Activated T-cell treated with anti-CD3 and anti-CD28 coated beads, Interleukin-2, amount 50 U/mL, for 1 hour (primary cell): ENCODE measurements at places on chromosomes 1 and 21.

DNA sequence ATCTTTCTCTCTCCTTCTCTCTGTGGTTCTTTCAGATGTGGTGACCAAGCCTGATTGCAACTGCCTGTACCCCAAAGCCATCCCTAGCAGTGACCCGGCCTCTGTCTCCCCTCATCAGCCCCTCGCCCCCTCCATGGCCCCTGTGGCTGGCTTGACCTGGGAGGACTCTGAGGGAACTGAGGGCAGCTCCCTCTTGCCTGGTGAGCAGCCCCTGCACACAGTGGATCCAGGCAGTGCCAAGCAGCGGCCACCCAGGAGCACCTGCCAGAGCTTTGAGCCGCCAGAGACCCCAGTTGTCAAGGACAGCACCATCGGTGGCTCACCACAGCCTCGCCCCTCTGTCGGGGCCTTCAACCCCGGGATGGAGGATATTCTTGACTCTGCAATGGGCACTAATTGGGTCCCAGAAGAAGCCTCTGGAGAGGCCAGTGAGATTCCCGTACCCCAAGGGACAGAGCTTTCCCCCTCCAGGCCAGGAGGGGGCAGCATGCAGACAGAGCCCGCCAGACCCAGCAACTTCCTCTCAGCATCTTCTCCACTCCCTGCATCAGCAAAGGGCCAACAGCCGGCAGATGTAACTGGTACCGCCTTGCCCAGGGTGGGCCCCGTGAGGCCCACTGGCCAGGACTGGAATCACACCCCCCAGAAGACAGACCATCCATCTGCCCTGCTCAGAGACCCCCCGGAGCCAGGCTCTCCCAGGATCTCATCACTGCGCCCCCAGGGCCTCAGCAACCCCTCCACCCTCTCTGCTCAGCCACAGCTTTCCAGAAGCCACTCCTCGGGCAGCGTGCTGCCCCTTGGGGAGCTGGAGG, 12.7 kb downstream of the CSF1 start:
- no peak for DNase-seq

GRCh38 chr1:109828756-109829505, 65.2 kb upstream of the EPS8L3 start:
- DNase-seq: no peak

GRCh38 chr1:114344656-114345055, 166.3 kb downstream of the TRIM33 start:
- no peak for DNase-seq

DNA sequence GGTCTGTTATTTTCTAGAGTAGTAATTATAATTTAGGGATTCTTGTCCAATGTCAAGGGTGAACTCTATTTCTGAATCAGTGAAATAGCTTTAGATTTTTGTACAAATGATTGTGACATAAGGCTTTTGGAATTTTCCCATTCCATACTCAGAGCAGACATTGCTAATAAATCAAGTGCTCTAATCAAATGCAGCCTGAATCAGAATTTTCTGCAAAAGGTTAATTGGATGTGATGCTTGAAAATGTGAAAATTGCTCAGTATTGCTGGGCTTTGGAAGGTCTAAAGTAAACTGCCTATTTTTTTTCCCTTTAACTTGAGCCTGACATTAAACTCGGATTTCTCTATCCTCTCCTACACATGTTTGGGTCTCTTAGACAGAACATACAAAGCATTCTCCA, 23.2 kb downstream of the SGIP1 start:
- DNase-seq: no peak

DNA sequence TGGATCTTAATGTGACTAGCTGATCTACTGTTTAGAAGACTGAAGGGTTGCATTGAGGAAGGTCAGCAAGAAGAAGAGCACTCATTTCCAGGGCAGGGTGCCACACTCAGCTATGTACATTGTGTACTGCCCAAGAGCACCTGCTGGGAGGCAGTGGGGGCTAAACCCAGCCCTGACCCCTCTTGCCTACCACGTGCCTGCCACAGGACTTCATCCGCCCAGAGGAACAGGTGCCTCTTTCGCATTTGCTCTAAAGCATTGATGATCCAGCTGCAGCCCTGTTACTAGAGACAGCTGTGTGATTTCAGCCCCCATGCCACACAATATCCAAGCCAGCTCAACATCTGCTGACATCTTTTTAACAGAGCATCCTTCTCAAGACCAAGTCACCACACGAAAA, 341.8 kb downstream of the LMX1A start:
- DNase-seq: no peak

GRCh38 chr1:178442925-178443324, 53.8 kb downstream of the CLEC20A start:
- no peak for DNase-seq

DNA sequence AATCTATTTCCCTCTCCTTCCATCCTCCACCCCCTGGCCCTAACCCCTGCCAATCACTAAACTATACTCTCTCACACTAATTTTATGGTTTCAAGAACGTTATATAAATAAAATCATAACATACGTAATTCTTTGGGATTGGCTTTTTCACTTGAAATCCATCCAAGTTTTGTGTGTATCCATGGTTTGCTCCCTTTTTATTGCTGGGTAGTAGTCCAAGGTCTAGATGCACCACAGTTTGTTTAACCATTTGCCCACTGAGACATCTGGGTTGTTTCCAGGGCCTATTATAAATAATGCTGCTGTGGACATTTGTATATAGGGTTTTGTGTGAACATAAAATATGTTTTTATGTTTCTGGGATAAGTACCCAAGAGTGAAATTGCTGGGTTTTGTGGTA, 61.4 kb downstream of the TEX35 start:
- DNase-seq: no peak

- no peak for DNase-seq
These were observed 3.1 kb downstream of the VPS26C start for GRCh38 chr21:37263827-37264600.

DNA sequence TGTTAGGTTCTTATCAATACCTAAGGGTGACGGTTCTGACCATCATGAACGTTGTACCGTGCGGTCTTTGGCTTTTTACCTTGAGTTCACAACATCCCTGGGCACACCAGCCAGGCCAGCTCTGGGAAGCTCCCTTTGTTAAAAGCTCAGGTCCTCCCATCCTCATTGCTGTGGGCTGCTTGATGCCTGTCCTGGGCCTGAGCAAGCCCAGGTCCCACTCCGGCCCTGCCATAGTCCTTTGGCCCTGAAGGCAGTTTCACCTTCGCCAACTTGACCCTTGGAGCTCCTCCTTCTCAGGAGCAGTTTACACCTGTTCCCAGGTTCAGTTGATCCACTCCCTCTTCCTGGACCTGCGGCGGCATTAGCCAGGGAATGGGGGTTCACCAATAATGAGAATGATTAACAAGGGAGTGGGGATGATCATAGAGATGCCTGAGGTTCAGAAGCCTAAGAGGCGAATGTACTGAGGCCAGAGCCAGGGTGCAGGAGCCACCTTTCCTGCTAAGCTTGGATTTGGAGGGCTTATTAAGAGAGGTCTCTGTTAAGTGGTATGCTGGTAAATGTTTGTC, 40.2 kb downstream of the DHCR24 start:
- DNase-seq: no peak

DNA sequence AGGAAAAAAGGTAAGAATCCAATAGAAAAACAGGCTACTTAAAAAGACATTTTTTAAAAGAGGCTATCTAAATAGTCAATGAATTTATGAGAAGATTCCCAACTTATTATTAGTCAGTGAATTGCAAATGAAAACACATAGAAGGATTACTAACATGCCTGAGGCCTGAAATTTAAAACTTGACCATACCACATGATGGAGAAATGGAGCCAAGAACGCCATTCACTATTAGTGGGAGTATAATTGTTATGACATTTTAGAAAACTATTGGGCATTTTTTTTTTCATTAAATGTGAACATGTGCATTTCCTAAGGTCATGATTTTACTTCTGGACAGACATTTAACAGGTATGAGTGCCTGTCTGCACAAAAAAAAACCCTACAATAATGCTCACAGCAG, 24.8 kb upstream of the OR2B11 start:
- no peak for DNase-seq

- DNase-seq: no peak
These were observed 32.3 kb downstream of the CD160 start for GRCh38 chr1:145751491-145752037.

- no peak for DNase-seq
These were observed 108.6 kb upstream of the ERRFI1 start for GRCh38 chr1:8134546-8135235.

DNA sequence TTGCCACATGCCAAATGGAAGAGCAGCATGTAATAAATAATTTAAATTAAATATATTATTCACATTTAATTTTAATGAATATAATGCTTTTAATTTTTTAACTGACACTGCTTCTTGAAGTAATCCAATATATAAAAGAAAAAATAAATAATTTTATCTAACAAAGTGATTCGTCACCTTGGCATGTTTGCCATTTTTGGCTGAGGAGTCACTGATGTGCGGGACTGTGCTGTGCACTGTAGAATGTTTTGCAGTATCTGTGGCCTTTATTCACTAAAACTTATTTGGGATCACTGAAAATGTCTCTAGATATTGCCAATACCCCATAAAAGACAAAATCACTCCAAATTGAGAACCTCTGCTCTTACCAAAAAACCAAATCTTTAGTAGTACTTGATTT, 807.8 kb downstream of the BRINP3 start:
- no peak for DNase-seq

GRCh38 chr1:232943679-232944252, 6.6 kb upstream of the NTPCR start:
- no peak for DNase-seq

- DNase-seq: no peak
These were observed 42.0 kb upstream of the COL6A2 start for GRCh38 chr21:46055863-46056281.

DNA sequence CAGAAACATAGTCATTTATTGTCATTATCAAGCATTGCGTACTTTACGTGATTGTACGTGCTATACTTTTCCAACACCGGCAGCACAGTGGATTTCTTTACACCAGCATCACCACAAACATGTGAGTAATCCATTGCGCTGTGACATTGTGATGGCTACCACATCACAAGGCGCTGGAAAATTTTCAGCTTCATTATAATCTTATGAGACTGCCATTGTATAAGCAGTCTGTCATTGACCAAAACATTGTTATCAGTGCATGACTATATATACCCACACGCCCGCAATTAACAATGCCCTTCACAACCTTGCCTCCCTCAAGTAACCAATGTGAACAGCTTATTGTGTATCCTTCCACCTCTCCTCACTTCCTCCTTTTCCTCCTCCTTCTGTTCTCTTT, 137.6 kb downstream of the ZZZ3 start:
- DNase-seq: no peak

GRCh38 chr1:114154146-114154962, 685 bp upstream of the SYT6 start:
- DNase-seq: no peak

DNA sequence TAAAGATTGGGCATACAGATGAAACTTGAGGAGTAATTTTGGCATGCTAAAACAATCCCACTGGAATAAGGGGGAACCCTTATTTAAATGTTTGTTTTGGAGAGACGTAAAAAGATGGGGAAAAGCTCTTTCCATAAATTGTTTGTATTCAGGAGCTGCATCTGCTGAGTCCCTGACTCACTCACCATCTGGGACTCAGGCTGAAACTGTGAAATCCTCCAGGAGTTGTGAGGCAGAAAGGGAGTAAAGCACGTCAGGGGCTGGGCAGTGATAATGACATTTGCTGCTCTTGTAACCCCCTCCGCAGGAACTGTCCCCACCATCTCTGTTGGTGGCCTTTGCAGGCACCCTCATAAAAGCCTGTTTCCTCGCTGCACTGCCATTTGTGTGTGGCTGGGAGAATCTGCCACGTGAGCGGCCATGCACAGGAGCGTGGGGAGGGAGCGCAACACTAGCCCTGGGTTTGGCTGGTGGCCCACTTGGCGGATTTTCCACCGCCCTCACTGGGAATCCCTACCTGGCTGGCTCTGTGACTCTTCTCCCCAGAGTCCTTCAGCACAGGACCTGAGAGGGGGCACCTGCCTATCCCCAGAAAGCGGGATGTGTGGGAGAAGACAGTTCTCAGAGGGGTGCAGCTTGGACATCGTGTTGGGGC, 45.3 kb downstream of the ZSCAN20 start:
- DNase-seq: no peak

DNA sequence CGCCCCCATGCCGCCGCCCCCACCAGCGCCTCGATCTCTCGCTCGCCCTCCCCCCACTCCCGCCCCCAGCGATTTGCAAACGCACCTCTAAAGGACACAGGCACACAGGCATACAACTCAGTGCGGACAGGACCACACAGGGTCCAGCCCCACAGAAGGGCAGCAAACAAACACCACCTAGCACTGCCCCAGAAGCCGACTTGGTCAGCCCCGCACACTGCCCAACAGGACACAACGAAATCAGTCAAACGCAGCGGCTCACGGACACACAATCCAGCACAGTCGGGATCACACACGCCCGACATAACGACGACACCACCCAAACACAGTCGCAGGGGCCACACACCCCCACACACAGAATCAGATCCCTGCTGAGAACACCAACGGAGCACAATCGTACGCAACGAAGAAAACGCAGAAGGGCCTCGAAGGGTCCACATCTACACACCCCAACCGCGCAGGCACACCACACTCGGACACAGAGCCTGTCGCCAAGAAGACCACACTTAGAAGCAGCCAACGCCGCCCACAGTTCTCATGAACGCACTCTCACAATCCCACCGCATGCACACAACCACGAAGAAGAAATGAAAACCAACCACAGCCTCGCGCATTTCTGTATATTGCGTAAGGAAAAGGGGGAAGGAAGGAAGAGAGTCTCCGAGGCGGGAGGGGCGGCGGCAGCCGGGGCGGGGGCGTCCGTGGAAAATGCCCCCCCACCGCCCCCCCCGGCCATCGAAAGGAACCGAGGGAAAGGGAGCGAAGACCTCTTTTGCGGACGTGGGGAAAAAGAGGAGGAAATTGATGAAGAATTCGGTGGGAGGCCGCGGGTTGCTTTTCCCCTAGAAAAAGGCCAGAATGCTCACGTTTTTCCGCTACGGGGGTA, 481 bp downstream of the TAL1 start:
- peak; percentile 34 for DNase-seq

DNA sequence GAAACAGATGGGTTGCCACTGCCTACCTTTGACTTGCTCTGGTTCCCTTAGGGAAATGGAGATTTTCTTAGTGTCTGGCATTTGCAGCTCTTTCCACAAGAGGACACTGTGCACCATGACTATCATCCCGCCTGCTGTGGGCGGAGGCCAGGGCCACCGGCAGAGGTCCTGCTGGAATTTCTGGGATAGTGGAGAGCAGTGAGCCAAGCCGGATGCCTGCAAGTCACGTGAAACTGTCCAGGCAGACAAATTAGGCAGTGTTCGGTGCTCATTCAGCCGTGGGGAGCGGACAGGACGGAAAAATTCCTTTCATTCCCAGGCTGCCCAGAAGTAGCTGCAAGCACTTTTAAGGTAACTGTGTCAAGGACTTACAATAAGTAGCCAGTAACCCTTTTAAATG, 43.4 kb downstream of the IGSF5 start:
- DNase-seq: no peak

DNA sequence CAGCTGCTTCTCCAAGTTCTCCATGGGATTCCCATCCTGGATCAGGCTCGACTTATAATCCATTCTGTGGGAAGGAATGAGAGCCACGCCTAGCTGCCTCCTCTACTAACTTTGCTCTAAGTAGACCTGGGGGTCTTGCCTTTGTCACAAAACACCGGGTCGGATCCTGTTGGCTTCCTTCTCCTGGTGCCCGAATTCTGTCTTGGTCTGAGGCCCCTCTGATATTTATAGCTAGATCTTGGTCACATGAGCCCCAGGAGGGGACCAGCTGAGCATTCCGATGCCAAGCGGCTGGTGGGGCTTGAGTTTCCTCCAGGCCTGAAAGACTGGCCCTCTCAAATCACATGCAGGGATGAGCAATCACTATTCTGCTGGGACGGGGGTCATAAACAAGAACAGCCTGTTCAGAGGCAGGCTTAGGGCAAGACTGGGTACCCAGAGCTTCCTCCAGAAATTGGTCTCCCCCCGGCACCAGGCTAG, at the start of gene TRIM63:
TSS of gene TRIM63 (minus strand) at position 199 of the 480 bp plus-strand sequence. CDS start at position 63, 136 bp downstream.
- no peak for DNase-seq
